ENCODE measurements at places on chromosomes 5 and 9.

GRCh38 chr5:76794871-76795270, 24.0 kb upstream of the F2RL1 start:
- DNase-seq: no peak

DNA sequence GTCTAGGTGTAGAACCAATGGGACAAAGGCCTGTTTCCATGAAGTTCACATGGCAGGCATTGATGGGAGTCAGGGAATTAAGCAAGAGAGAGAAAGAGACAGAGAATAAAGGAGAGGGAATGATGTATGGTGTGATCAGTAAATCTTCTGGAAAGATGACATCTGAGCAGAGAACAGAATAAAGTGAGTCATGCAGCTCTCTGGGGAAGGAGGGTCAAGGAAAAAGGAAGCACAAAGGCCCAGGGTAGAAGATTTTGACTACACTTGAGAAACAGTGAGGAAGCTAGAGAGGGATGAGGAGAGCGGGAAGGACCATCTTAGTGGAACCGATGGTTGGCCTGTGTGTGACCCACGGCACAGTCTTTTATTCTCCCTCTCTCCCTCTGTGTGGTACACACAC, 425.9 kb downstream of the SPOCK1 start:
- DNase-seq: no peak

DNA sequence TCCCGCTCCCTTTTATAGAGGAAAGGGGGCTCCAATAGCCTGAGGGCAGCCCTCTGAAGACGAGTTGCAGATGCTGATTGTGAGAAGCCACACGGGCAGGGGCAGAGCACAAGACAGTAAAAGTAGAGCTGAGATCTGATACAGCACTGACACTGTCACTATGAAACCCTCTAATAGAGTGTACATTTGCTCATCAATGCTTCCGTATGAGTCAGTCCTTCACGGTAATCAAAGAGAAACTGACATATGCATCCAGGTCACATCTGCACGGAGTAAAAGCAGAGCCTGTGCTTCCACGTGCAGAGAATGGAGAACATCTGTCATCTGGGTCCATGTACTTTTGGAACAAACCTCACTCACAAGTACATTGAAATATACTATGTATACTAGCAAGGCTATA, 60.6 kb upstream of the TMEM215 start:
- no peak for DNase-seq

- DNase-seq: no peak
These were observed 153.2 kb downstream of the MACROH2A1 start for GRCh38 chr5:135245521-135246499.

- DNase-seq: no peak
These were observed 181.0 kb upstream of the CD180 start for GRCh38 chr5:67377631-67378030.

- no peak for DNase-seq
These were observed 43.8 kb upstream of the CTSL start for GRCh38 chr9:87682085-87682484.

DNA sequence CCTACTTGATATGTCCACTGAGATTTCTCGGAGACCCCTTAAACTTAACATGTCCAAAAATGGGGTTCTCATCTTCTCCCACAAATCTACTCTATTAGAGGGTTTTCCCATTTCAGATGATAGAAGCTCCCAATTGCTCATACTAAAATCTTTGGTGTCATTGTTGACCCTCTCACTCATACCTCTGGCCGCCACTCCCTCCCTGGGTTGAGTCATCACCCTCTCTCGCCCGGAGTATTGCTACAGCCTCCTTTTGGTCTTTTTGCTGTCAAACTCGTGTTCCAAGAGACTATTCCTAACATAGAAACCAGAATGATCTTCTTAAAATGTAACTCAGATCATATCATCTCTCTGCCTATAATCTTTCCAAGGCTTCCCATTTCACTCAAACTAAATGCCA, 91.0 kb upstream of the GNAQ start:
- DNase-seq: no peak

DNA sequence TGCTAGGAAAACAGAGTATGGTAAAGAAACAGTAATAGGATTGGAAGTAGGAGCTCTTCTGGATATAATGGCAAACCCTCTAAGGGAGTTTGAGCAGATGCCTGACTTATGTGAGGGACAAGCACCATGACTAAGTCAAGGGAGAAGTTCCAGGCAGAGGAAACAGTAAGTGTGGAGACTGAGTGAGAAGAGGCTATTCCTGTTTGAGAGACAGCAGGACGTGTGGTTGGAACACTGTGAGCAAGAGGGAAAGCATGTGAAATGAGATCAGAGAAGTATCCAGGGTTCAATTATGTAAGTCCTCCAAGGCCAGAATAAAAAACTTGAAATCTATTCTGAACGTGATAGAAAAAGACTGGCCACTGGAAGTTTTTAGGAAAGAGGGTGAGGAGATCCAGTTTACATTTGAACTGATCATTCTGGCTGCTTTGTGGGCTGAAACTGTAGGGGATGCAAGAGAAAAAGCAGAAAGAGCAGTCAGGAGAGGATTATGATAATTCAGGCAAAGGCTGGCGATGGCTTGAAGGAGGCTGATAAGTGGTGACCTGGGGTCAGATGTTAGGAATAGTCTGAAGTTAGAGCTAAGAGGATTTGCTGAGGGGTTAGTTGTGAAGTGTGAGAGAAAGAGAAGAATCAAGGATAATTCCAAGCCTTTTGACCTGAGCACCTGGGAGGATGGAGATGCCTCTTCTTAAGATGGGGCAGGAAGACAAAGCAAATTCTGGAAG, 19.2 kb downstream of the DMAC1 start:
- DNase-seq: no peak

DNA sequence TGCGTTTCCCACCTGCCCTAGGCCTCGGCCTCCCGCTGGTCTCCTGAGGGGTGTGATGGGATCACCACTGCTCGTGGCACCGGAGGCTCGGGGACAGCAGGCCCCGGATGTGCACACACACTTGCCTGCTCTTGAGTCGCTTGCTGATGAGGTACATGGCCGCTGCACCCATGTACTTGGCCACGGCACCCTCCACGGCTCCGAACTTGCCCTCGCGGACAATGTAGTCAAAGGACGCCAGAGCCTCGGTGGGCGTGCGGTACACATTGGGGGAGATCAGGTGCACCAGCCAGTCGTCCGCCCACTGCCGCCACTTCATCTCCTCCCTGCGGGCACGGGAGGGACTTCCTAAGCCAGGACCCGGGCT, 4.7 kb downstream of the PTGES2 start:
- no peak for DNase-seq

DNA sequence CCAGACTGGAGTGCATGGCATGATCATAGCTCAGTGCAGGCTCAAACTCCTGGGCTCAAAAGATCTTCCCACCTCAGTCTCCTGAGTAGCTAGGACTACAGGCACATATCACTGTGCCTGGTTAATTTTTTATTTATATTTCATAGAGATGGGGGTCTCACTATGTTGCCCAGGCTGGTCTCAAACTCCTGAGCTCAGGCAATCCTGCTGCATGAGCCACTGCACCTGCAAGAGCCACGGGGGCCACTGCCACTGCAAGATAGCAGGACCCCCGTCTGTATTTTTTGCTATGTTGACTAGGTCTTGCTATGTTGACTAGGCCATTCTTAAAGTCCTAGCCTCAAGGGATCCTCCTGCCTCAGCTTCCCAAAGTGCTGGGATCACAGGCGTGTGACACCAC, 6.5 kb downstream of the CYSTM1 start:
- no peak for DNase-seq

- DNase-seq: no peak
These were observed 26.3 kb downstream of the FAF2 start for GRCh38 chr5:176474476-176474875.

GRCh38 chr5:3394891-3395599, 200.6 kb upstream of the IRX1 start:
- DNase-seq: no peak

GRCh38 chr9:84702471-84702870, 32.9 kb downstream of the NTRK2 start:
- no peak for DNase-seq

- DNase-seq: no peak
These were observed 131.1 kb downstream of the RMI1 start for GRCh38 chr9:84111726-84112125.

- no peak for DNase-seq
These were observed 64.0 kb upstream of the ERBIN start for GRCh38 chr5:65862384-65862783.

DNA sequence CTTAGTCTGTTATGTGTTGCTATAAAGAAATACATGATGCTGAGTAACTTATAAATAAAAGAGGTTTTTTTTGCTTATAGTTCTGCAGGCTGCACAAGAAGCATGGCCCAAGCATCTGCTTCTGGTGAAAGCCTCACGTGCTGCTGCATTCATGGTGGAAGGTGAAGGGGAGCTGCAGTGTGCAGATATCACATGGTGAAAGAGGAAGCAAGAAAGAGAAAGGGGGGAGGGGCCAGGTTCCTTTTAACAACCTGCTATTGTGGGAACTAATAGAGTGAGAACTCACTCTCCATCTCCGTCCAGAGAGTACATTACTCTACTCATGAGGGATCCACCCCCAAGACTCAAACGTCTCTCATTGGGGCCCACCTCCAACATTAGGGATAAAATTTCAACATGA, 12.5 kb upstream of the PARP8 start:
- DNase-seq: no peak

GRCh38 chr9:8259028-8259427, 459.4 kb upstream of the DMAC1 start:
- no peak for DNase-seq

- no peak for DNase-seq
These were observed 1.0 kb downstream of the NUDCD2 start for GRCh38 chr5:163458778-163459385.

DNA sequence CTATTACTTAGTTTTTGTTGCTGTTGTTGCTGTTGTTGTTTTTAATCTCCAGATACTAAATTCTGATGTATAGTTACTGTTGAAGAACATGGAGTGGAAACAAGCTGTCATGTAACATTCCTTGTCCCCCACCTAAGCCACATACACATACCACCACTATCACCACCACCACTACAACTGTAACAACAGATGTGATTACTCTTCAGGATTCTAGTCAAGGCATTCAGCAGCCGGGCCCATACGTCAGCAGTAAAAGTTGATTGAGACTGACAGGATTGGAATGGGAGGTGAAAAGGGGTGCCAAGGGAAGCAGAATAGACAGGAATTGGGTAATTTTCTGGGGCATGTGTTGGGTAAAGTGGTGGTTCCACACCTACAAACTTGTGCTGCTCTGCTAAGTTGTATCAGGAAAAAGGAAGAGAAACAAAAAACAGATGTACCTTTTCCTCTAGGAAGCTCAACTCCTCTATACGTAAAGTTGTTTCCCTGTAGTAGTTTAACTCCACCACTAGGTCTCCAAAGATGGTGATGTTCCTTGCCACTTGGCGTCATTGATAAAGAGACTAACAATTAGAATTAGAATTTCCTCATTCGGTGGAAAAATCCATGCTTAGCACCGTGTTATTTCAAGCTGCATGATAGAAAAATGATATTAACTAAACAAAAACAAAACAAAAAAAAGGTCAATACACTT, 138.6 kb downstream of the ARRDC3 start:
- DNase-seq: no peak

GRCh38 chr5:29587832-29588231, 1605.7 kb upstream of the CDH6 start:
- no peak for DNase-seq

DNA sequence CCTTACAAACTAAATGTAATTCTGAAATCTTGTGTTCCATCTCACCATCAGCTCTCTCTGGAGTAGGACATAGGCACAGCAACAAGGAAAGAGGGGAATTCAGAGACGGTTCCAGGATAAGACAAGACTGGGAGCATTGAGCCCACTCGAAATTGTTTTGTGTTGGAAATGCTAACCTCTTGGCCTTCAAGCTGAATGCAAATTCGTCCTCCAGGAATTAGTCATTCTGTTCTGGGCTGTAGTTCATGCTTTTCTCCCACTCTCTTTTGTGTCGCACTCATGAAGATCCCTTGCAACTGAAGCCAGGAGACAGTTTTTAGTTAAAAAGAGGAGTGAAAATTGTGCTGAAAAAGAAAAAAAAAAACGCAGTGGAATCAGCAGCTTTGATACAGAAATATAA, 121.7 kb upstream of the SEMA6A start:
- no peak for DNase-seq

DNA sequence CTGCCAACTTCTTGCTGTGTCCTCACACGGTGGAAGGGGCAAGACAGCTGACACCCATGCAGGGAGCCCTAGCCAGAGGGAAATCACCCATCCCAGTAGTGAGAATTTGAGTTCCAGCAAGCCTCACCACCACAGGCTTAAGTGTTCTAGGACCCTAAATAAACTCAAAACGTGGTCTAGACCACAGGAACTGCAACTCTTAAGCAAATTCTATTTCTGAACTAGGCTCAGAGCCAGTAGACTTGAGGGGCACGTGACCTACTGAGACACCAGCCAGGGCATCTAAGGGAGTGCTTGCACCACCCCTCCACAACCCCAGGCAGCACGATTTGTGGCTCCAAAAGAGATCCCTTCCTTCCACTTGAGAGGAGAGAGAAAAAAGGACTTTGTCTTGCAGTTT, 96.0 kb upstream of the PHF24 start:
- DNase-seq: no peak

Measured in CD4-positive, alpha-beta T cell treated with Interleukin-6 at 100 ng/mL for 8 hours (primary cell).